ENCODE measurements at places on chromosomes 6 and 20.
A peak's percentile ranks its signal among the peaks of the same experiment; 100 is the strongest.

GRCh38 chr6:30543821-30544220 lies 12.5 kb downstream of the GNL1 start:
- no peak for DNase-seq

- peak; percentile 12 for DNase-seq
Measured at GRCh38 chr6:135535989-135536414, 38.5 kb upstream of the AHI1 start.

DNA sequence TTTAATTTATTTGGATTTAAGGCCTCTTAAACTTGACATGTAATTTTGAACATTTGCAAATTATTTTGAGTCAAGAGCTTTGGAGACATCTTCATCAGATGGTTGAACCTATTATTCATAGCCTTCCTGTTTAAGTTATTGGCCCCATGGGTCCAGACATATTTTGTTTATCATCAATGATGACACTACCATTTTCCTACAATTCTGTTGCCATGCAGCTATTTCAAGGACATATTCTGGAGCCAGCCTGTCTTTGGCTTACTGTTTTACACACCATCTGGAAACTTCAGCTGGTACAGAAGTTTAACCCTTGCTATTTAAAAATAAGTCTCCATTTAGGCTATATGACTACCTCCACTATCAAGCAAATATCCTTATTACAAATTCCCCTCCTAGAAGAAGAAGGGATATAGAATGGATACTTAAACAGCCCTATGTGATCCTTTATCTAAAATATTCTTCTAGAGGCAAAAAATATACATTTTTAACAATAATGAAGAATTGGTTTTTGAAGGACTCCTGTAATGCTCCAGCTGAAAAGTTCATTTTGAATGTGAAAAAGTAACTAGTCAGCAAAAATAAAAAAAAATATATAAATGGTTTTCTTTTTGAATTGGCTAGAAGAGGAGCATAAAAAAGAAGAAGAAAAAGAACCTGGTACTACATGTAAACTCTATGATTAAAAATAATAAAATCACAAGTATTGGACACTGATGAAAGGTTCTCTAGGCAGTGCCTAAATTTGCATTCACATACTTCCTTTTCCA lies 544.0 kb upstream of the HS3ST5 start:
- DNase-seq = no peak

DNA sequence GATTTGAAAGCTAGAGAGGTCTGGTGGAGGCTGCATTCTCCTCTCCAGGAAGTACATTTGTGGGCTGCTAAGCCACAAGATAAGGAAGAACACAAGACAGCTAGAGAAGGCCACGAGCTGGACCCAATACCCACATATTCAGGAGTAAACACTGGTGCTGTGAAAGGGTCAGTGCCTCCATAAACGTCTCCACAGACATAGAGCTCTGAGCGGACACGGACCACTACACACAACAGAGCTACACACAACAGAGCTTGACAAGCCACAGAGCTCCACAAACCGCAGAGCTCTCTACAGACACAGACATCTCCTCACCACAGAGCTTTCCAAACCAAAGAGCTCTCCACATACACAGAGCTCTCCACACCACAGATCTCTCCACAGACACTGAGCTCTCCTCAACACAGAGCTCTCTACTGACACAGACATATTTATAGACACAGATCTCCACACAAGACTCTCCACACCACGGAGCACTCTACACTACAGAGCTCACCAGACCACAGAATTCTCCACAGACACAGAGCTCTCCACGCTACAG lies 51.9 kb downstream of the ERMARD start:
- no peak for DNase-seq

DNA sequence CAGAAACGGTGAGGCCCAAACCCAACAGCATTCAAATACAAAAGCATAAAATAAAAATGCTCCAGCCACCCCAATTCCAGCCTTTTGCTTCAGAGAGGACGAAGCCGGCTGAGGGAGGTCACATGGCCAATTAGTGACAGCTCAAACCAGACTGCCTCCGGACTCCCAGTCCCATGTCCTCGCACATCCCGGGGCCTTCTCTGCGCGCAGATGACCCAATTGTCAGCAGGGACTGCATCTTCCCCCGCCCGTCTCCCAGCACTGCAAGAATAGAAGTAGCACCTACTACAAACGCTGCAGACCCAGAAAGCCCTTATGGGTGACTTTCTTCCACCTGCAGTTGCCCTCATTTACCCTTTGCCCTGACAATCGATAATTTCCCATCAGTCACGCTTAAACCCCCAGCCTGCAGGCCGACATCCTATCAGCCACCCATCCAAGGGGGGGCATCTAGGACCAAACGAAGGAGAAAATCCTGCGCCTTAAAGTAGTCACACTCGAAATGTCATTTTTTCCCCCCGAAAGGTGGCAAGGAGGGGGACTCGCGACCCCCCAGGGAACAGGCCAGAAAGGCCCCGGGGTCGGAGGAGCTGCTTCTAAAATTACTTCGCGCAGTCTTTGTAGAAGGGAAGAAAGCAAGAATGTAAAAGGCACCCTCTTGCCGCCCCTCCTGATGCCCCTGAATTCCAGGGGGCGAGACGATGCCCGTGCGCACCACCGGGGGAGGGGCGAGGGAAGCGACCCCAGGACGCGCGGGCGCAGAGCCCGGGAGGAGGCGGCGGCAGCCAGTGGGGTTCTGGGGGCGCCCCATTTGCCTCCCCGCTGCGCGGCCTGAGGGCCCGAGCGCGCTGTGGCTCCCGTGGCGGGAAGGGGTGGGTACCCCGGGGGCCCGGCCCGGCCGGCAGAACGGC lies 792 bp downstream of the SLC23A2 start:
- DNase-seq = no peak

DNA sequence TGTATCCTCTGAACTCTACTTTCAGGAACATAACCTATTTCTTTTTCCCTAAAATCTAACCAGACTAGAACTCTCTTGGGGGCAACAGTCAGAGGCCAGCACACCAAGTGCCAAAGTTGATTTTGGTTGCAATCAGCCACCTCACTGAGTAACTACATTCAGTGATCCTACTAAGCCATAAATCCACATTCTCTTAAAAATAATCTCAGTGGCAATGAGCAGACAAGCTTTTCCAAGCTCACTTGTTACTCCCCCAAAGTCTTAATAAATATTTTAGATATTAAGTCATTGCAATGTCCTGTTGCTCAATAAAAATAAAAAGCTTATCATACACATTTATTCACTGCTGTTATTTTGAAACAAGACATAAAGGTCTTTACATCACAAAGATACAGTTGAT lies 9.8 kb downstream of the RGS17 start:
- DNase-seq = no peak

- no peak for DNase-seq
Measured at GRCh38 chr20:30812739-30813411, 444.6 kb upstream of the DEFB115 start.

- DNase-seq = no peak
Measured at GRCh38 chr6:20402092-20402341, 338 bp downstream of the E2F3 start.

DNA sequence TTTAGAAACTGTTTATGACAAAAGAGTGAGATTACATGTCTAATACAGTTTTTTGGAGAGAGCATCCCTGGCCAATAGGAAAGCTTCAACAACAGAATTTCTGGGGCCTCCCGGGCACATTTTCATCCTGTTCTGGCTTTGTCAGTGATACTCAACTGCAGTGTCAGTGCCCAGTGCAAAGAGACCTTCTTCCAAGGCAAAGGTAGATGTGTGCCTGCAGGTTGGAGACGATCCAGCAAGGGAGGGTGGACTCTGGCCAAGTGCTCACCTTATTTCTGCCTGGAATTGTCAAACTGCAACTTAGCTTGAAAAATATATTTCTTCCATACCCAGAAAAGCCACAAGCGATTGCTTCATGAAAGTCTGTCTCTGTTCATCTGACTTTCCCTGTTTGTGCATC lies 211.6 kb upstream of the SNX9 start:
- DNase-seq = no peak

DNA sequence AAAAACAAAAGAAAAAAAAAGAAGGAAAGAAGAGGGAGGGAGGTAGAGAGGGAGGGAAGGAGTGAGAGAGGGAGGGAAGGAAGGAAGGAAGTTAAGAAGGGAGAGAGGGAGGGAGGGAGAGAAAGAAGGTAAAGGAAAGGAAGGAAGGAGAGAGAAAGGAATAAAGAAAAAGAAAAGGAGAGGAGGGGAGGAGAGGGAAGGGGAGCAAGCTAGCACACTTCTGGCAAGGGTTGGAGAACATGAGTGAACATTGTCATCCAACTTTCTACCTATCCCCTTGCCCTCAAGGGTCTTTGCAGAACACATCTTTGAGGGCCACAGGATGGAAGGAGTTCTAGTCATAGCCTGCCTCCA lies 34.1 kb upstream of the IL17A start:
- DNase-seq = no peak

DNA sequence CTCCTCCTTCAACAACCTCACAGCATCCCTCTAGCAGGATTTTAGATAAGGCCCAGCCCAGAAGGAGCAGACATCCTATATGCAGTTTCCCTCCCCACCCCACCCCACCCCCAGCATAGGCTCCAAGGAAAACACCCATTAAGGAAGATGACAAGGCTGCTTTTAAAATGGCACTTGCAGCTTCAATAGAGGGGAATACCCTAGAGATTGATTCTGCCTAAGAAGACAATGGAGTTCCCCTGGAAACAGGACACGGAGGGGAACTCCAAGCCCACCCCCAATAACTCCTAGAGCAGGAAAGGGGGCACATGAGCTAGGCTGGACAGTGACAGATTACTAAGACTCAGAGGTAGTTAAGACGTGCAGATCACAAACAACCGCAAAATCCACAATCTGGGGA lies 34.7 kb downstream of the CPNE5 start:
- no peak for DNase-seq

GRCh38 chr6:14828201-14828611 lies 417.7 kb upstream of the JARID2 start:
- DNase-seq = no peak

- no peak for DNase-seq
Measured at GRCh38 chr6:37489697-37490336, 9.9 kb downstream of the CCDC167 start.

DNA sequence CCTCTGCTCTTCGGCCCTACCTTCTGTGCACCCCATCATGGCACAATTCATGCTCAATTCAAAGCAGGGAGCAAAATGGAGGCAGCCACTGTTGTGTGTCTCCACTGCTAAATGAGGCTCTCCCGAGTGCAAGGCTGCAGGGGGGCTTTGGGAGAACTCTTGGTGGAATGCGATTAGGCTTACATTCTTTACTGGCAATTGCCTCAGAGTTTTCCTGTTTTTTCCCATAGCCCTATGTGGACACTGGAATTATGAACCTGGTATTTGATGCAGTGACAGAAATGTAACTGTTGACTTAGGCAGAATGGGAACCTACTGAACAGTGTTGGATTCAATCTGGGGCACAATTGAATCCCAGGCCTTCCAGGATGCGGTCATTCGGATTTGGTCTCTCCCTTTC lies 187.9 kb upstream of the GMDS start:
- DNase-seq = no peak

DNA sequence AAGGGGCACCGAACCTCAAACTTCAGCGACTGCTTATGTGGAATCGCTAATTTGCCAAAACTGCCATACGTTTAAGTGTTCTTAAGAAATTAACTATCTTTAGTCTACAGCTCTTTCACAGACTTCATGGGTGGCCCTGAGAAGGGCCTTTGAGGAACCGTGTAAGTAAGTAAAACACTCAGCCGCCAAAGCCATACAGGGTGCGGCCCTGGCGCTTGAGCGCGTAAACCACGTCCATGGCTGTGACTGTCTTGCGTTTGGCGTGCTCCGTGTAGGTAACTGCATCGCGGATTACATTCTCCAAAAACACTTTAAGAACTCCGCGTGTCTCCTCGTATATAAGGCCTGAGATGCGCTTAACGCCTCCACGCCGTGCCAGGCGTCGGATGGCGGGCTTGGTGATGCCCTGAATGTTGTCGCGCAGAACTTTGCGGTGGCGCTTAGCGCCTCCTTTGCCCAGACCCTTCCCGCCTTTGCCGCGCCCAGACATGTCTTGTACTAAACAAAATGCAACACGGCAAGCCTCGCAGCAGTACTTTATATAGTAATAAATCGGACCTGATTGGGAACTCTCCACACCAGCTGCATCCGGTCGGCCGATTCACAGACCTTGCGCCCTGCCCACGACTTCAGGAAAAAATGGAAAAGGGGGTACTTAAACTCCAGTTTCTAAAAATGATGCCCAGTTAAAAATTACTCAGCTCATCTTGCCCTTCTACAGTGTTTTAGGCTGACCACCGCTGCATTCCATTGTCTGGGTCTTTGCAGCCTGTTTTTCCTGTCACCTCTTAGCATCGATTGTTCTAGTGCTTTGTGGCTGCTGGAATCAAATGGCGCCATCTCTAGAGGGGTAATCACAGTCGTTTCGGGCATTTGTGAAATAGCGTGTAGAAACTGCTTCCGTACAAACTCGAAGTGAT lies 38.9 kb downstream of the OR2B2 start:
- DNase-seq = no peak

DNA sequence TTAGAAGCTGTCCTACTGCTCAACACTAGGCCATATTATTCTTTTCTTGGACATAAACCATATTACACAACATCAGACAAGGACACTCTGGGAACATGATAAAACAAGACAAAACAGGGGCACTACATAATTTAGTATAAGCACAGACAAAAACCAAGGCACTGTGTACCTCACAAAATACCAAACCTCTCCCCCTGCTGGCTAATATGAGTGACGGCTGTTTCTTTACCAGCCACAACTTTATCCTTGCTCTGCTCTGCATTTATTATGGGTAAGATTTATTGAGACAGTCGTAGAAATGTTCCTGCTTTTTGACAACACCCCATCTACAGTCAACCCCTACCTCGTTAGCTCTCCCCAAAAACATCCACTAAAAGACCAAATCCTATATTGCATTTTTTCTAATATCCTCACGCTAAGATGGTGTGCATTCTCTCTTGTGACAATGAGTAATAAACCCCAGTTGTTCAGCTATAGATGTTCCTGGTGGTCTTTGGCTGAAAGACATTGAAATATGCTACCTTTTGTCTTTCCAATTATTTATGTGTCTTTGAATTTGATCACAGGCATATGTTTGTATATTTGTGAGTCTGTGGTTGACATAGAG lies 23.8 kb upstream of the POLR1H start:
- DNase-seq = no peak

DNA sequence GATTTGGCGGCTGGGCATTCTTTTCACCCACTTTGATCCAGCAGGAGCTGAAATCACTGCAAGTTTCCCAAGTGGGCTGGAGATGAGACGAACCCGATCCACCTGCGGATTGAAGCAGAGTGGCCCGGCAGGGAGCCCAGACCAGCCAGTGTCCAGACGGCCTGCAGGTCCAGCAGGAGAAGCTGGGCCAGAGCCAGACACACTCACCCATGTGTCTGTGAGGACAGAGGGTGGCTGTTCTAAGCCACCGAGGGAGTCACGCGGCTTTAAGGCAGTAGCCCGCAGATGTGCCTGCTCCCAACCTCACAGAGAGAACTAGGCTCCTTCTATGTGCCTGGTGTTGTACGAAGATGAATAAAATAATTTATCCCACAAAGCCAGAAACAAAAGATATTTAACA lies 200.7 kb downstream of the WDR27 start:
- DNase-seq = no peak

GRCh38 chr6:41200296-41200900 lies 551 bp downstream of the TREML2 start:
- no peak for DNase-seq

GRCh38 chr6:157517601-157518359 lies 136.8 kb downstream of the ZDHHC14 start:
- DNase-seq = no peak

Measured in NCI-H1048 (cell line).